Mesothelial cell of epicardium (in vitro differentiated cells): ENCODE measurements at places on chromosomes 3 and 15. TPM values are rescaled to one million over a fixed set of nuclear protein-coding genes. Genes with fewer than 3 reads are reported as not detected.

Gene IL5RA
- not detected in 3 replicates for total RNA-seq

Gene TUSC7
- not detected in 3 replicates for total RNA-seq

DNA sequence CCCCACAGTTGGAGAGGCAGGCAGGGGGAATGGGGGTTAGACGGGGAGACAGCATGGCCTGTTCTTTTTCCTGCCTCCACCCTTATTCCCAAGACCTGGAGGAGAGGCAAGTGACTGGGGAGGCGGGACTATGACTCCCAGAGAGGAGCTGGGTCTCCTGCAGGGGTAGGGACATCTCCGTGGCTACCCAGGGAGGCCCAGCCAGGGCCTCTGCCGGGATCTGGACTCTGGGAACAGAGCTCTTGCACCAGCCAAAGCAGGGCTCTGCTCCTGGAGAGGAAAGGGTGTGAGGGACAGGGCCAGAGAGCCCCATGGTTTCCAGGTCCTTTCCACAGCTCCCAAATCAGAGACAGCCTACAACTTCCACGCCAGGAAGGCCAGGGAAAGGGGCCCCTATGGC lies 22.8 kb downstream of the CFAP100 start:
- no peak overlapping the region for H3K27ac ChIP-seq
- DNase-seq, result no peak
- H3K4me1 ChIP-seq, result peaks cover 4% of the 10 kb centered on the region
- H3K4me3 ChIP-seq, result no peak overlapping the region

DNA sequence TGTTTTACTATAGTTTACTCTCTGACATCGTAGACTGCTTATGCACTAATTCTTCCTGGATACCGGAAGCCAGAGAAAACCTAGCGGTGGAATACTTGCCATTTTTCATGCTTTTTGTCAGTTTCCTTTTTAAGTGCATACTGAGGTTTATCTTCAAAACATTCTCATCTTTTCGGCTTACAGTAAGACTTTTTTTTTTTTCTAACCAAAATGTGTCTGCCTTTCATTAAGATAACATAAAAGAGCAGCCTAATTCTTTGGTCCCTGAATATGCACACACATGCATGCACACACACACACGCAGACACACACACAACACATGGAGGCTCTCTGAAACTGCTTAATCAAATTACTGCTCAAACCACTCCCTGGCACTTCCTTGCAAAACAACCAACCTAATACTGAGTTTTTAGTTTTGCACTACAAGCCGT lies 1.3 kb downstream of the ZNF445 start:
- no peaks in the 10 kb centered on the region for H3K27me3 ChIP-seq
- peak overlapping the region; percentile 88 for H3K4me3 ChIP-seq
- H3K4me1 ChIP-seq, result peaks cover 38% of the 10 kb centered on the region
- H3K27ac ChIP-seq, result peak overlapping the region; percentile 75
- no peak for DNase-seq

Gene ANKRD63
- 0.31 to 0.59 TPM (median 0.44 TPM) in 3 replicates for total RNA-seq

Gene LMAN1L
- total RNA-seq, result 0.16 to 0.65 TPM (median 0.35 TPM) in 3 replicates
